NB4 (cell line): ENCODE measurements at places on chromosomes 11 and 22.

- no peak for DNase-seq
Observed at GRCh38 chr11:104369761-104370160, 205.8 kb upstream of the PDGFD start.

DNA sequence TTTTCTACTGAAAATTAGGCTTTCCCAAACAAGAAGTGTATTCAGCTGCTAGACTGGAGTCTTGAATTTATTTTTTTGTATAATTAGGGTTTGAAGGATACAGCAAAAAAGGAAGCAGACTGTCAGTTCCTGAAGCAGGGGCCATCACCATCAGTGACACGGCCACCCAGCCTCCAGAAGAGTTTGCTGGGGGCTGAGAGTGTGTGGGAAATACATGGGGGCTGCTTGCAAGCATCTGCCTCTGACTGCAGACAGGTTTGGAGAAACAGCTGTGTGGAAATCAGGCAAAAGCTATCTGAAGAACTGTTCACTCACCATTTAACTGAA lies 23.0 kb downstream of the FZD4 start:
- no peak for DNase-seq

GRCh38 chr11:124108156-124108555 lies 7.1 kb upstream of the VWA5A start:
- DNase-seq = peak; percentile 32

GRCh38 chr22:23218053-23218866 lies 38.0 kb downstream of the BCR start:
- DNase-seq = no peak

GRCh38 chr22:23682827-23683355 lies 7.9 kb upstream of the RGL4 start:
- DNase-seq = no peak

DNA sequence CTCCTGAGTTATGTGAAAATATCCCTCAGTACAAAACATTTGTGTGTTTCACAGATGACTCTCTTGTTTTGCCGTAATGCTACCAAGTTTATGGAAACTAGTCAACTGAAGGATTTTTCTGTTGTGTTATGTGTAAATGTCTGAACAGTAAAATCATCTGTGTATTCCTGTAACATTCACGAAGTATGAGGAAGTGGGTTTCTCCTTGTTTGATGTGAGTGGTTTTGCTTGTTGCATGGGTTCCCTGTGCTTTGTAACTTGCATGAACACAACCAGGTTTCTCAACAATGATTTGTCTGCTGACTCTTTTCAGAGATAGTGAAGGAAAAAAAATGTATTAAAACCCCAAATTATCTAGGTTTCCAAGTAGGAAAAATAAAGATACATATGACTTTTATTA lies 138.1 kb downstream of the PGR start:
- DNase-seq = no peak

DNA sequence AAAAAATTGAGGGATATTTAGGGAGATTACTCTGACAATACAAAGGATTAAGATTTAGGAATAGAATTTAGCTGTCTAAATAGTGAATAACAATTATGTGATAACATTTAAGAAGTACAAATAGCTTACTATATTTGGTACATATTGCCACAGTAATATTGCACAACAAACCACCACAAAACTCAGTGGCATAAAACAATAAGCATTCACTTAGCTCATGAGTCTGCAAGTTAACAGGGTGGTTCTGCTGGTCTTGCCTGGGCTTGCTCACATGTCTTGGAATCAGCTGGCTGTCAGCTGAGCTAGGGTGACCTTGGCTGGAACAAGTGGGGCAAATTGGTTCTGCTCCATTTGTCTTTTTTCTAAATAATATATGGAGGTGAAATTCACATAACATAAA lies 115.1 kb downstream of the DCDC1 start:
- peak; percentile 35 for DNase-seq

DNA sequence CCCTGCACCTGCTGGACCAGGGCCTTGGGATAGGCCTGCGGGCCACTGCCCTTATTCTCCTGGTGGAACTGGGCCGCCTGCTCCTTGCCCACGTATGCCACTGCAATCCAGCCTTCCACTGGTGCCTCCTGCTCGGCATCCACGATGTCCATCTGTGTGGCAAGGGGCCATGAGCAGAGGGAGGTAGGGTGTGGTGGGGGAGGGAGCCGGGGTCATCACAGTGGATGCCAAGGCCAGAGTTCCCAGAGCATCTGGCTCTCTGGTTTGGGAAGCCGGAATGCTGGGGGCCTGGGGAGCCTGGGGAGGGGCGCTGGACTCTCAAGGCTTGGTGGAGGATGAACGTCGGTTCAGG lies 627 bp downstream of the RNF215 start:
- no peak for DNase-seq

GRCh38 chr11:62315431-62315830 lies 16.6 kb upstream of the SCGB1D4 start:
- no peak for DNase-seq

DNA sequence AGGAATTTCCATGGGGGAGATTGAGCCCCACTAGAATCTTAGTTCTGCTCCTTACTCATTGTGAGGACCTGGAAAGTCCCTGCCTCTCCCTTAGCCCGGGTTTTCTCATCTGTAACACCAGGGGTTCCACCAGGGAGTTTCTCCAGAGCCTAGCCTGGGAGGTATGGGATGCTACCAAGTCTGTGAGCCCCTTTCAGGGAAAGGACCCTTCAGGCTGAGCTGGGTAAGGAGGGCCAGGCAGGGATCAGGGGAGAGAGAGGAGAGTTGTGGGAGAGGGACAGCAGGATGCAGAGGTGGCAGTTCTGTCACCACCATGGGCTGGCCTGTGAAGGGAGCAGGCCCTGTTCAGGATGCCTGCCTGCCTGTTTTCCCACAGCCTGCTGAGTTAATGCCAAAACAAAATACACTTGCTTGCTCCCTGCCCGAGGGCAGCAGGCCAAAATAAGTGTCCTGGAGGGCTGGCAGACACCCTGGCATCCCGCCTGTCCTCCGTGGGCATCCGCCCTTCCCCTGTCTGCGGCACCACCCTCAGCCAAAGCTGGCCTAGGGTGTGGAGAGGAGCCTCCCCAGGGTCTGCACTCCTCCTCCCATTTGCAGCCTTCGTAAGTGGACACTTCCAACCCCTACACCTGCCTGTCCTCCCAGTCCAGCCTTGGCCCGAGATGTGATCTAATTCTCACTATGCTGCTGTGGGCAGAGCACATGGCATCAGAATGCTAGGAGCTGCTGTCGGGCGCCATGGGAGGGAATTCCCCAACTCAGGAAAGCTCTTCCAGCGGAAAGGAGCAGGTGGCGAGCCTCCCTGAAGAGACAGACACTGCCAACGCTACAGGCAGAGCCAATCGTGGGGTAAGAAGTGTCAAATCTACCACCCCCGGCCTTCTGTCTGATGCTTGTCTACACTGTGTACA lies 5.9 kb upstream of the FCHSD2 start:
- no peak for DNase-seq

DNA sequence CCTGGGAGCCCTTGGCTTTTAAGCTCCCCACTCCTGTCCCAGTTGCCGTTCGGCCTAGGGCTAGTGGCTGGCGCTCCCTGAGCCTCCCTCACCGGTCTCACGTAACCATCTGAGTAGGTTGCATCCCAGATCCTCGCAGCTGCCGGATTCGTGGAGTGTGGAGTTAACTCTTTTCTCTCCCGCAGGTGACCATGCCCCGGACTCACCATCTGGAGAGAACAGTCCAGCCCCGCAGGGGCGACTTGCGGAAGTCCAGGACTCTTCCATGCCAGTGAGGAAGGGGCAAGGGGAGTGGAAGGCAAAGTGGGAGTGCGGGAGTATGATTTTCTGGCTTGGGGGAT lies 902 bp downstream of the MUS81 start:
- DNase-seq = no peak

GRCh38 chr11:87926250-87926970 lies 248.8 kb downstream of the RAB38 start:
- DNase-seq = peak; percentile 58

DNA sequence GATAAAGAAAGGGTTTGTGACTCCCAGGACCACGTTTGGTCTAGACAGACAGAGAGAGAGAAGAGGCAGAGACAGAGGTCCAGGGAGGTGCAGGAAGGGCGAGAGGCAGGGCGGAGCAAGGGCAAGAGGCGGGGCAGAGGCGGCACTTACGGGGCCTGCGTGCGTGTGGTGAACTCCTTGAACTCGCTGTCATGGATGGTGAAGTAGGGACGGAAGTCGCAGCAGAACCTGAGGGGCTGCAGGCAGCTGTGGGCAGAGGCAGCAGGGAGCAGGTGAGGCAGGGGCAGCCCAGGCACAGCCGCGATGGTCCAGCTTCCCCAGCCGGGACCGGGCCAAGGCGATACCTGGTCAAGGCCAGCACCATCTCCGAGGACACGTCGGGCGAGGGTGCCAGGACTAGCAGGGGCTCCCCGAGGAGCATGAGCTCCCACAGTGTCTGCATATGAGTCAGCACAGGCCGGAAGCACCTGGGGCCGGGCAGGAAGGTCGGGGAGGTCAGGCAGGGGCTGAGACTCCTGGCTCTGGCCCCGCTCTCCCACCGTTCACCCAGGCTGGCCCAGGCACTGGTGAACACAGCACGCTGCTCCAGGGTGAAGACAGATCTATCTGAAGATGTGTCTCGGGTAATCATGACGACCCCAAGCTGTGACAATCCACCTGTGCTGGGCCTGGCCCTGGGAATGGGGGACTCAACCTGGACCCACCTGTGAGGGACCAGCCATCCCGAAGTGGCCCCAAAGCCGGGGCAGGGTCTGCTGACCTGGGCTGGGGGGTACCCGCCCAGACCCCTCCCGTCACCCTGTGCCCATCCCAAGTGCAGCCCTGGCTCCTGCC lies 7.2 kb upstream of the PLXNB2 start:
- DNase-seq = peak; percentile 80

GRCh38 chr11:96113193-96113681 lies 189.3 kb upstream of the MTMR2 start:
- no peak for DNase-seq

GRCh38 chr11:114478768-114479167 lies 39.5 kb downstream of the REXO2 start:
- no peak for DNase-seq

DNA sequence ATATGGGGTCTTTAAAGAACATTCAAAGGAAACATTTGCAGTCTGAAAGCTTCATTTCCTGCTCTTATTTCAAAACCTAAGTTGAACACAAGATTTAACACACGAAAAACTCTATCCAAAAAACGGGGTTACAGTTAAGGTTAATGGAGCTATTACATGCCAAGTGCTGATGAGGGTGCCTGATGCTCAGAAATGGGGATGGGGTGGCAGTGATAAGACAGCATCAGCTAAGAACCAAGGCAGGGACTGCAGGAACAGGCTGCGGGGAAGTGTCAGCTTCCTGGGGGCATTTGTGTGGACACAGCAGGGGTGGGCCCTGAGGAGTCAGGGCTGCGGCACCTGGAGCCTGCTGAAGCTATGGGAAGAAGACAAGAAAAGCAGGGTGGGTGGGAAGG lies 12.2 kb downstream of the DGCR2 start:
- DNase-seq = peak; percentile 56

DNA sequence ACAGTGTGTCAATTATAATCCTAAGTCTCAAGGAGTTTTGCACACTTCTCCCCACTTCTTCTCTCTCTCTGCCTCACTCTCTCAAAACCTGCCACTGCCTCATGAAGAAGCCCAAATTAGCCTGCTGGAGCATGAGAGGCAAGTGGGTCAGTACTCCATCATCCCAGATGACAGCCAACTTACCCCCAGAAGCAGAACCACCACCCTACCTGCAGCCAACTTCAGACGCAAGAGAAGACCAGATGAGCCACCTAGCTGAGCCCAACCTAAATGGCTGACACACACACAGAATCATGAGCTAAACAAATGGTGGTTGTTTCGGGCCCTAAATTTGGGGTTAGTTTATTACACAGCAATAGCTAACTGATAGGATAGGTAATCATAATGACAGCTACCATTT lies 61.2 kb downstream of the CD82 start:
- DNase-seq = no peak

DNA sequence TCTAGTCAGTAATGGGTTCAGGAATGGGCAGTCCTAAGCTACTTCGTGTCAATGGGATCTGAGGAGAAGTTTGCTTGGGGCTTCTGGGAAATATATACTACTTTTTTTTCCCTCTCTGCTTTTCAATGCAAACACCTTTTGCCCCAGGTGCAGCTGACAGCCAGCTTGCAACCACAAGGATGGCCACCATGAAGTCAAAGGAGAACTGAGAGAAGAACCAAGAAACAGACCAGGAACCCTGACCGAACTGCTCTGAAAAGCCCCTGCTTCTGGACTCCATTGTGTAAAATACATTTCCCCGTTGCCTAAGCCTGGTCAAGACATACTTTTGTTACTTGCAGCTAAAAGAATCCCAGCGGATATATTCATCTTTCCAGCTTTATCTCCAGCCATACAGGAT lies 20.1 kb upstream of the CD44 start:
- DNase-seq = no peak

DNA sequence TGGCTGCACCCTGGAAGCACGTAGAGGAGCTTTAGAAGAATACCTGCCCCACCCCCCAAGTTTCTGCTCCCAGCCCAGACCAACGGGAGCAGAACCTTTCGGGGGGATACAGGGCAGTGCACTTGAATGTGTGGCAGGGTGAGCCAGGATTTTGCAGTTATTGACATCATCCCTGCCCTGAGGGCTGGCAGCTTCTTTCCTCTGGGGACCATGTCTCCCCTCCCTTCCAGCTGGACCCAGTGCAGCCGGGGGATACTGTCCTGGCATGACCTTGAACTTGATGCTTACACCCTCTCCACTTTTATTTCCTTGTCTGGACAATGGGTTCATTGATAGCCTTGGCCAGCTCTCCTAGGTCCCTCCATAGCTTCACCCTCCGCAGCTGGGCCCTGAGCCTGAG lies 4.1 kb upstream of the CABP7 start:
- no peak for DNase-seq

DNA sequence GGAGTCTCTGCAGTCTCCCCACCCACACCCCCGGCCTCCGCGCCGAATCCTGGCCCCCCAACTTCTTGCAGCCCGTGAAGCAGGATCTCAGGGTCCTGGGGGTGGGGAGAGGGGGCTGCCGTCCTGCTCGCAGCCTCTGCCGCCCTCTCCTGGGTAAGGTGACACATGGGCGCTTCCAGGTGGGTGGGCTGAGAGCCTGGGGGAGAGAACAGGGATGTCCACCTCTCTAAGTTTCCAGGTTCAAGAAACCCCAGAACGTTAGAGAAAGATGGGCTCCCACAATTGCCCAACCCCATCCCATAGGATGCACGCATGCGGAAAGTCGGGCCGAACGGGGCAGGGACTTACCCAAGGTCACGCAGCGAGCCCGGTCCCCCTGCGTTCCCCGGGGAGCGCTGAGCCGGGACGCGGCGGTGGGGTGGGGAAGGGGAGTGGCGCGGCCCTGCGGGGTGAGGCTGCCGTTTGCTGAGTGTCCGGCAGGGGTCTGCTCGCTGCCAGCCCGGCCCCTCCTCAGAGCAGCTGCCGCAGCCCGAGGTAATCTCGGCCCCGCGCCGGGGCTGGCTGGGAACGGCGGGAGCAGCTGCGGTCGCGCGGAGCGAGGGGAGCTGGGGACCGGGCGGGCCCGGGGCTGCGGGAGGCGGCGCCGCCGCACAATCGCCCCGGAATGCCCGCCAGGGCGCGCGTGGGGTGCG lies 705 bp upstream of the CAPN1 start:
- peak; percentile 87 for DNase-seq

DNA sequence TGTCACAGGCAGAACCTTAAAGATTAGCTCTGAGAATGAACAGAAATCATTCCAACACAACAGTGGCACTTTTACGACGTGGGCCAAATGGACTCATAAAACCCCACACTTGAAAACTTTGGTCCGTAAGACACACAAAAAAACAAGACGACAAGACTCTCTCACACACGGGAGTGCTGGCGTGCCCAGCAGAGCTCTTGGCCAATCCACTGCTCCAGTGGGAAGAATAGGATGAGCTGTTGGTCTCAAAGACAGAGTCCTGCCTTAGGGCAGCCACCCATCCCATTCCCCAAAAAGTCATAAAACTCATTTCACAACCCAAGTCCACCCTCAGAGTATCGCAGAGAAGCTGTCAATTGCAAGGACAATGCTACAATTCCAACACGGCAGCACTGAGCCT lies 18.2 kb downstream of the LARGE1 start:
- DNase-seq = no peak
